ENCODE measurements at places on chromosomes 12 and 14. TPM values are rescaled to one million over a fixed set of nuclear protein-coding genes. Genes with fewer than 3 reads are reported as not detected.

CCDC92 gene
- total RNA-seq, result 7.2 TPM

NOP9 gene
- total RNA-seq, result 67.8 TPM

SERPINA9 gene
- total RNA-seq, result not detected

FAIM2 gene
- 0.54 TPM for total RNA-seq

OR10AD1 gene
- not detected for total RNA-seq

AKAP3 gene
- total RNA-seq, result 0.65 TPM

BEST3 gene
- not detected for total RNA-seq

KCNMB4 gene
- 0.38 TPM for total RNA-seq

C14orf132 gene
- 0.38 TPM for total RNA-seq

GRCh38 chr12:56350662-56351061 is 9.2 kb downstream of the STAT2 start:
- DNase-seq, result no peak

DNA sequence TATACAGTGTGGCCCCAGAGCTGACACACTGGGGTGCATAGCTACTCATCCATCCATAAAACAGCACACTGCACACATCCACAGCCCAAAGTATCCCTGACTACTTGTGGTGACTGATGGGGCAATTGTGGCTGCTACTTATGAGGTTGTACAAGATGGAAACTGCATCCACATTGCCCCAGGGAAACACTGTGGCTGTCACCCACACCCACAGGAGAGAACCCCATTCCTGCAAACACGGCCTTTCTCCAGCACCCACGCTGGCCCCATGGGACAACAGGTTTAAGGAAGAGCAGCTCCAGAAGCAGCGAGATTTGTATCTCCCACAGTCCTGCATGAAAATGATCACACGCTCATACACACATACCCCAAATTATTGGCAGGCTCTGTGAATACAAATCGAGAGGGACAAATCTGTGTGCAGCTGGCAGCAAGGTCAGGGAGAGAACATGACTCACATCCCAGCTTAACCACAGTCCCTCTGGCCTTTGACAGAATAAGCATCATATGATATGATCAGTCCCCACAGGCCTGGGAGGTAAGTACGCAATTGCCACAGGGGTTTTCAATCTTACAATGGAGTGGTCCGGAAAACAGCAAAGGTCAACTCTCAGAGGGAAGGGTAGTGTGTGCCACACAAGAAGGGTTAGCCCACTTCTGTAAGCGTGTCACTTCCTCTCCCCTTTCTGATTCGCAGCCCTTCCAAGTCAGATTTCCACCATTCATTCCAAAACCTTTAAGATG is 61.9 kb downstream of the ESR2 start:
- no peak for DNase-seq

DNA sequence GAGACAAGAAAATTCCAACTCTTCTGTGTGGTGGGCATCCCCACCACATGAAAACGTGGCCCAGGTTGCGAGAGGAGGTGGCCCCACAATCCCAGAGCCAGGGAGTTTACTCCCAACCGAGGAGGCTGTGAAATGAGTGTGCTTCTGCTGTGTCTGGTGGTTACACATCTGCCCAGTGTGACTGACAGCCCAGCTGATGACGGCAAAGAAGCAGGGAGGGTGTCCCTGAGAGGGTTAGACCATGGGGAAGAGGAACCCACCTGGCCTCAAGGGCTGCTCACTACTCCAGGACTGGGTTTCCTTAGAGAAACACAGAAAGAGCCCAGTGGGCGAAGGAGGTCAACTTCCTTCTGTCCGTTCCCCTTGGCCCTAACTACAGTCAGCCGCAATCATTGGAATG is 24.6 kb downstream of the ZFP36L1 start:
- no peak for DNase-seq

GRCh38 chr12:27919671-27920235 is 52.8 kb downstream of the PTHLH start:
- DNase-seq, result no peak

DNA sequence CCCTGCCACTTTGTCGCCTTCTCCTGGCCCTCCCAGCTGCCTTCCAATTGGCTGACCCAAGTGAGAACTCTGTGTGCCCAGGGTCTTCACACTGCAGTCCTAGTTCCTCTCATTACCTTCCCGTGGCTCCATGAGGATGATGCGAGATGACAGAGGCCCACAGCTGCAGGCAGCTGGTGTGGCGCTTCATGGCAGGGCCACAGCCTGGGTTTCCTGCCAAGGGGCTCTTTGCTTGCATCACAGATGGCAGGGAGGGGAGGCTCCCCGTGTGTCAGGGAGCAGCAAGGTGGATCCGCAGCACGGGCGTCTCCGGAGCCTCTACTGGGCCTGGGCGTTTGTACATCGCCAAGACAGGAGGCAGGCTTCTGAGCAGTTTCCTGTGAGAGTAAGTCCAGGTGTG is 28.9 kb downstream of the DEGS2 start:
- no peak for DNase-seq
